ENCODE measurements at places on chromosomes 5 and 9.

GRCh38 chr5:143554918-143555477 is 151.5 kb upstream of the NR3C1 start:
- no peak for DNase-seq

GRCh38 chr9:21761309-21761901 is 41.0 kb upstream of the MTAP start:
- no peak for DNase-seq

DNA sequence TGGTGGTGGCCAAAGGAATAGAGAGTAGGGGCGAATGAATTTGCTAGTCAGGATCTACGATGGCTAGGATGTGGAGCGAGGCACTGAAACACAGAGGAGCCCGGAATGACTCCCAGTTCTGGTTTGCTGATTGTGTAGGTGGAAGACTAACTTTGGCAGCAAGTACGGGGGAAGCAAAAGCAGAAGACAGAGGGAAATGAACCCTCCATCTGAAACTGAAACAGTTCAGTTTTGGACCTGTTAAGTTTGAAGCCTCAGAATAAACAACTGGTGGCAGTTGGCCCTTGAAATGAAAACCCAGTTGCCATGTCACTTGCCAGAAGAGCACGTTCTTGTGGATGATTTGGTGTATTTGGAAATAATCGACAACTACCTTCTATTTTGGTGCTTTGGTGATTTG is 15.4 kb upstream of the SMIM15 start:
- no peak for DNase-seq

GRCh38 chr5:144484124-144484897 is 313.6 kb downstream of the KCTD16 start:
- no peak for DNase-seq

- DNase-seq, result no peak
Measured at GRCh38 chr5:135140446-135141204, 106.6 kb upstream of the PITX1 start.

- DNase-seq, result no peak
Measured at GRCh38 chr5:136594416-136594815, 229.1 kb upstream of the TRPC7 start.

- DNase-seq, result no peak
Measured at GRCh38 chr5:35269006-35269405, 38.7 kb upstream of the PRLR start.

- DNase-seq, result no peak
Measured at GRCh38 chr5:136208916-136209315, 16.0 kb upstream of the SMIM32 start.

- no peak for DNase-seq
Measured at GRCh38 chr5:6118691-6119090, 259.7 kb downstream of the MED10 start.

DNA sequence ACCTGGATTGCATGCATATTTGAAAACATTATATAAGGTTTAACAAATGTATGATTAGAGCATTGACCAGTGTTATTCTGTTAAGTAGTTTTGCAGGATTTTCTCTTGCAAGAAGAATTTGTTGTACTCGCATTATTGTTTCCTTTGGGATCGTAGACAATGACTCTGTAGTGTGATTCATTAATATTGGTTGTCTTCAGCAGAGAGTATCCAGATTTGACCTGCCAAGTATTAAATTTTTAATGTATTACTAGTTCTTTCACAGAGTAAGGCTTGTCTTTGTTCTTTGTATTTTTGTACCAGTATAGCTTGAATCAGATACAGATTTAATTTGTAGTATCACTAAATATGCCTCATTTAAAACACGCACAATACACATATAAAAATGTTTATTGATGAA is 155.0 kb downstream of the PBX3 start:
- DNase-seq, result no peak

DNA sequence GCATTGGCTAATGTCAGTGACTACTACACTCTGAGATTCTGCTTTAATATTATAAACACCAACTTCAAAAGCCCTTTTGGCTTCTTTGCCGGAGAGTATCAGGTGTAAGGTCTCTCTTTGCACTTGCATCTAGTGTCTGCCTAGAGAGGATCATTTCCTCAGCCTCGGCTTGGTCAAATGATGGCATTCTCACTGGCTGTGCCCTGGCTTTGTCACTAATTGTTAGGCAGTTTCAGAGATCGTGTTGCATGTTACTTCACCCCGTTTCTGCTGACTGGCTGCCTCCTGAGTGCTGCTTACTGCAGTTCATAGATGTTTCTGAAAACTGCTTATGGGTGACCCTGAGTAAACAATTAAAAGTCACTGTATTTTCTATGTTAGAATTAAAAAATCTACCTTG is 48.8 kb downstream of the SLC1A3 start:
- DNase-seq, result no peak

GRCh38 chr9:124873664-124874063 is 11.7 kb downstream of the ARPC5L start:
- no peak for DNase-seq

DNA sequence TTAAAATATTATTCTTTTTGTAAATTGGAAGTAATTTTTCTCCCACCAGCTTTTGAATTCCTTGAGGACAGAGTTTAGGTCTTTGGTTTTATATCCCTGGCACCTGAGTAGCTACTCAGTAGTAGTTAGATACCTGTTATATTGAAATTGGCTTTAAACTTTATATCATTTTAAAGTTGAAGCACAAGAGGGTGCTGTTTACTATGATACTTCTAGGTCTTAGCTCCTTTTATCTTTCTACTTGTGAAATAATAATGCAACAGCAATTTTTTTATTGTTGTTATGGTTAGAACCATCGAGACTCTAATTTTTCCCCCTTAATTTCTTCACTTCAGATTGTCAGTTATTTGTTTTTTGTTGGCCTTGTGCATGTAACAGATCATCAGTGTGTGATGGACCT is 46.3 kb downstream of the AP3S1 start:
- DNase-seq, result no peak

DNA sequence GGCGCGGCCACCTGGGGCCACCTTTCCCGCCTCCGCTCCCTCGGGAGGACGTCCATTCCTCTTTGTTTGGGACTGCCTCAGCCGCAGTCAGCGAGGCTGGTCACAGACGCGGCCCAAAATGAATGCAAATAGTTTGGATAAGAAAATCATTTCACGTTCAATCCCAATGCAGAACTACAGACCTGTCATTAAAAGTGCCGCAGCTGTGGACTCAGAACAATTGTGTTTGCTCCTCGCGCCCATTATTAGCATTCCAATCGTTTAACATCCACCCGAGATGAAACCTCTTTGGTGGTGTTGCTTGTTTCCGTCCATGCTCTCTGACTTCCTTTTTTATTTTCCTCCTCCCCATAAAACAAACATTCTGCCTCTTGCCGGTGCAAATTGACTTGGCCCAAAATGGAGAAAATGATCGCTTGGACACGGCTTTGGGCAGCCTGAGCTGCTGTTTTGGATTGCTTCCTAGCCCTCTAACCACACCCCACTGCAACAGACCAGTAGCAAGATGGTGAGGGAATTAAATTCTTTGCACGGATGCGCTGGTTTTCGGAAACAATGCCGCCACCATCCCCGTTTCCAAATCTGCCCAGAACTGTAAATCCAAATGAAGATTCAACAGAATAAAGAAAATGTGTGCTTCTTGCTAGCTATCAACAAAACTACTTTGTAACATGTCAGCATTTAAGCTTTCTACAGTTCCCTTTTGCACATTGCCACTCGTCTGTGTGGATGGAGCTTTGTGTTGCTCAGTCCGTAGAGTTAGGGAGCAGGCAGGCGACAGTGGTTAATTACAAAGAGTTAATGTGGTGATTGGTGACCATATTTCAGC is 784 bp downstream of the NLN start:
- no peak for DNase-seq

DNA sequence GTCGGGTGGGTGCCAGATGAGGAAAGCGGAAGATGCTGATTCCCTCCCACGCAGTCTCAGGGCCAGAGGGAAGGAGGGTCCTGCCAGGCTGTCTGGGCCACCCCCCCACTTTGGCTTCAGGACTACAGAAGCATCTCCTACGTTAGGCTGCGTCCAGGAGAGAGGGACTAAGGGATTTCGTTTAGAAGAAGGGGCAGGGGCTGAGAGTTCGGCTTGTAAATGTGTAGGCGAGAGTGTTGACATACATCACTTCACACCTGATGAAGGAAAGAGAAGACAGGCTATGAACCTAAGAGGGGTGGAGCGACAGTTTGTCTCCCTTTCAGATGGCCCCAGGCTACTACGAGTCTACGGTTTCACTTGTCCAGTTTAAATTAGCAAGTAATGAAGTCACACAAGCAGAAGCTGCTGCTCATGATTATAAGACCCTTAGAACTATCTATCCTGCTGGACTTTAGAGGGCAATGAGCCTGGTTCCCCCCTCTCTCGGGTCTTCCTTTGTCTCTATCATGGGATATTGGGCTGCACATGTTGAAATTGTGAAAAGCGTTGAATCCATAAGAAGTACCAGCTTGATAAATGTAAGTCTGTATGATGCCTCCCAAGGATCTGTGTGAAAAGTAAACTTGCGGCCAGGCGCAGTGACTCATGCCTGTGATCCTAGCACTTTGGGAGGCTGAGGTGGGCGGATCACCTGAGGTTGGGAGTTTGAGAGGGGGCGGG is 193.0 kb downstream of the AOPEP start:
- DNase-seq, result no peak

DNA sequence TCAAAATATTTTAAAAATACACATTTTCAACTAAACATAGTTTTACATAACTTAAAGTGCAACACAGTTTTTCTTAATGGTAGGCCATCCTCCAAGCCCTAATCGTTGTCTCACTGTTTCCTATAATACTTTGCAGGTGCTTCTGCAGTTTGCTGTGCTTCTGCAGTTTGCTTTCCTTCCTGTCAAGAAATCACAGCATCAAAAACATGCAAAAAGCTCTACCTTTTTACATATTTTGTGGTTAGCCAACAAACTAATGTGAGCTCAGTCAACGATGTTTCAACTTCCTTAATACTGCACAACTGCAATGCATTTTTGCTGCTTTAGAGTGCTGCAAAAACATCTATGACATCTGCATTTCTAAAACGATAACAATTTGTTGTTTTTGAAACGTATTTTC is 25.2 kb downstream of the EMB start:
- no peak for DNase-seq

GRCh38 chr9:21591221-21592062 is 109.3 kb upstream of the IFNE start:
- DNase-seq, result no peak

DNA sequence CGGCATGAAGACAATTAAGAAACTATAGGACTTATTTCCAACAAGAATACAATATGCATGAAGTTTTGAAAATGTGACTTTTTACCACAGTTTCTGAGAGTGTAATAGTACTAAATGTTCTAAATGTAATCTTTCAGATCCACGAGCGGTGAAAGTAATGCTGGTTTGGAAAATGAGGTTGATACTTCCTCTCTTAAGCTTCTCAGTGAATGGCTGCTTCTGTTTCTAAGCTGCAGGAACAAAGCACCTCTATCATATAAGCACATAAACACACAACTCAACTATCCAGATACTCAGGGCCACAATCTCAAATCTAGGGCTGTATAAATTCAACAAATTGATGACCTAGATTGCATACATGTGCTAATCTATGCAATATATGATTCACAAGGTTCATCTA is 78.3 kb downstream of the LIFR start:
- no peak for DNase-seq

Data from stimulated activated CD4-positive, alpha-beta T cell treated with anti-CD3 and anti-CD28 coated beads, Interleukin-15, amount 100 ng/mL, for 1 hour (primary cell).